ENCODE measurements at places on chromosomes 1 and 21.

DNA sequence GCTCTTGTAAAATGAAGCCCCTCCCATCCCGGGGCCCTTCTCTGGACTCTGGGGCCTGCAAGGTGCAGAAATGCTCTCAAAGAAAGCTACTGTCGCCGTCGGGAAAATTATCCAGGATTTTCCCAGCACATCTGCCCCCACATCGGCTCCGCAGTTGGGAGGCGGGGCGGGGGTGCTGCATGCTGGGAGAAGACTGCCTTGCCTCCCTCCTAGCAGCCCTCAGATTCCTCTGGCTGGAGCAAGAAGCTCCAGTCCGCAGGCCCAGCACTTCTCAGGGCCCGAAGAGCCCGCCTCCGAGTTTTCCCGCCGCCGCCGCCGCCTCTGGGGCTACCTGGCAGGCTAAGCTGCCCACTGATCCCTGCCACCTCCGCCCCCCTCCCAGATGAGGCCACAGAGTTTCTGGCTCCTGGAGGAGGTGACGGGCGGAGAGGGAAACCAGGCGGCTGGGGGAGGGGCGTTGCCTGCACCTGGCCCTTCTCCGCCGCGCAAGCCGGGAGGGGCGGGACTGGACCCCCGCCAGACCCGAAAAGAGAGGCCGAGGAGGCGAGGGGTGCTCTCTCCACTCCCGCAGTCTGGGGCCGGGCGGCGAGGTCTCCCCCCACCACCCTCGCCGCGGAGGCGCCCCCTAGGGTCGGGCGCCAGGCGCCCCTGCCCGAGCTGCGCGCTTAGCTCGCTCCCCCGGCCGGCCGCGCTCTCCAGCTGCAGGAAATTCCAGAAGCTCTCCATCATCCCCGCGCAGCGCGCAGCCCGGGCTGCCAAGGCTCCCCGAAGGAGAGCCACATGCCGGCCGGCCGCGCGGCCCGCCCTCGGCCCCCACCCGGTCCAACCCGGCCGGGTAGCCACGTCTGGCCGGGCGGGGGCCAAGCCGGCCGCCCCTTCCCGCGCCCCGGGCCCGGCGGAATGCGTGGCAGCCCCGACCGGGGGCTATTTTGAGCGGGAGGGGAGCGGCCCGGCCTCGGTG is 28.8 kb downstream of the AHDC1 start:
- DNase-seq: no peak

DNA sequence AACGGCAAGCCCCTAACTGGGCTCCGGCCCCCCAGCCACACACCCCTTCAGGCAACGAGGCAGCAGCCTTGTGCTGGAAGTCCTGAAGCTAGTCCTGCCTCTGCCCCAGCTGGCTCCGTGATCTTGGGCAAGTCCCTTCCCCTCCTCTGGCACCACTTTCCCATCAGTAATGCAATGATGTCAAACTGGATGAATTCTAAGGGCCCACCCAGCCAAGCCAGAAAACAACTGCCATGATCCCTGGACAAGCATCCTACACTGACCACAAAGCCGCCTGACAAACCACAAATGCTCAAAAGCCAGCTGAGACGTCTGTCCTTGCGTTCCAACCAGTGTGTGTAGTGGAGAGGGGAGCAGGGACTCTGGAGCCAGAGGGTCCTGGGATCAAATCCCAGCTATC is 26.8 kb downstream of the IFFO2 start:
- no peak for DNase-seq

DNA sequence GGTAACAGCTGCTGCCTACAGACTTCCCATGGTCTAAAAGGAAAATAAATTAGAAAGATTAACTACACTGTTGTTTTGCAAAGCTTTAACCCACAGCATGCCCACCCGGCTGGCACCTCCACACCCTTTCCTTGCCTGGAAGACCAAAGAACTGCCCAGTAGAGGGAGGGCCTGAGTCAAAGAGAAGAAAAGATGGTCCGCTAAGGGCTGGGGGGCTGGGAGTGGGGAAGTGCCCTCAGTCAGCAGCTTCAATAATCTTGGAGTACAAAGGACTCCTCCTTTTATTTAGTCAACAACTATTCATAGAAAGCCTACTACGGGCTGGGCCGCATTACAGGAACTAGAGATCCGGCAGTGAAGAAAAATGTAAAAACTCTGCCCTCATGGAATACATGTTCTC is 40.6 kb downstream of the ERI3 start:
- no peak for DNase-seq

DNA sequence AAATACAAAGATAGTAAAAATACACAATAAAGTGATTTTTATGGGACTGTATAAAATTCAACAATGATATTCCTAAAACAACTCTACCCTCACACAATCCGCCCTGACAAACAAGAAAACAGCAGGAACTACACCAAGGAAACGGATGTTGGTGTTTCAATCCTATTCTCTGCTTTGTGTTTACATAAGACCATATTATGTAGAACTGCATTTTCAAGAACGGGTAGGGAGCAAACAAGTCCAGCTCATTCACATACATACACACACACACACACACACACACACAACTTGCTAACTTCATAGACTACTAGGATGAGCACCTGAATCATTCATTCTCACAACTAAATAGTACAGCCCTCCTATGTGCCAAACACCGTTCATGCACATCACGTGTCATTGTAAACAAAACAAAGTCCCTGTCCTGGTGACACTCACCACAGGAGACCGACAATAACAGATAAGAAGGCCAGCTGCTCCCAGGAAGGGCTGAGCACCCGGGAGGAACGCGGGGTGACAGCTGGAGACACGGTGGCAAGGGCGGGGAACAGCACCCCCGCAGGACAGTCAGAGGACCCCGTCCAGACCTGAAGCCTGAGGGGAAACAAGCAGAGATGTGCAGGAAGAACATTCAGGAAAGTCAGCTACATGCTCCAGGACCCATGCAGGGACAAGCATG is 43.0 kb downstream of the NPHP4 start:
- no peak for DNase-seq

- no peak for DNase-seq
These were observed 24.6 kb upstream of the POFUT2 start for GRCh38 chr21:45312296-45312695.

All from activated naive CD8-positive, alpha-beta T cell treated with anti-CD3 and anti-CD28 coated beads for 36 hours (primary cell).